Karpas-422 (cell line): ENCODE measurements at places on chromosomes 2 and 18.

DNA sequence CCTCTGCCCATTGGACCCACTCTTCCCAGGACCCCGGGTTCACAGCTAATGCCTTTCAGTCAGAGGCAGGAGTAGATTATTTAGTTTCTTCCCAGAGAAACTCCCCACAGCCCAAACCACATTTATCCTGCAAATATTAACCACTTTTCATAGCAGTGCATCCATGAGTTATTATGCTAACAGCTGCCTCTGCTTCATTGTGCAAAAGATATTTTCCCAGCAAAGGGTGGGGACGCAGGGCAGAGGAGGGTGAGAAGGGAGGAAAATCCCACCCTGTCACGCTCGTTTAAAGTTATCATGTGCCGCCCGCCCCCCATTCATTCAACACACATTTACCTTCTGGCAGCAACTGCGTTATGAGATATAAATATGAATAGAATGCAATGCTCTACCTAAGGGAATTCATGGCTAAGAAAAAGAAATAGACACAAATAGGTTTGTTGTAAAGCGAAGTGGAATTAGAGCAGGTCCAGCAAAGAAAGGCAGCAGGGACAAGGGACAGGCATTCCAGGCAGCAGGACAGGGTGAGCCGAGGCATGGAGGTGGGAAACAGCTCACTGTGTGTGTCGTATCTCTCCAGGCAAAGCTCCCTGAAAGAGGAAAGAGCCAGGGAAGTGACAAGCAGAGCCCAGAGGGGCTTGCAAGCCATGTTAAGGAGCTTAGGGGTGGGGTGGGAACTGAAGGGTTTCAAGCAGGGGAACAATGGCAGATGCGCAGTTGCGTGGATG lies 46.3 kb upstream of the LTBP1 start:
- no peak for DNase-seq

- DNase-seq = no peak
Measured at GRCh38 chr2:14543284-14543683, 89.2 kb upstream of the LRATD1 start.

GRCh38 chr18:78772360-78773302 lies 207.0 kb upstream of the SALL3 start:
- DNase-seq = no peak

GRCh38 chr2:158457092-158457825 lies 507 bp downstream of the PKP4 start:
- no peak for DNase-seq

- no peak for DNase-seq
Measured at GRCh38 chr2:128306081-128306930, 12.4 kb downstream of the HS6ST1 start.

DNA sequence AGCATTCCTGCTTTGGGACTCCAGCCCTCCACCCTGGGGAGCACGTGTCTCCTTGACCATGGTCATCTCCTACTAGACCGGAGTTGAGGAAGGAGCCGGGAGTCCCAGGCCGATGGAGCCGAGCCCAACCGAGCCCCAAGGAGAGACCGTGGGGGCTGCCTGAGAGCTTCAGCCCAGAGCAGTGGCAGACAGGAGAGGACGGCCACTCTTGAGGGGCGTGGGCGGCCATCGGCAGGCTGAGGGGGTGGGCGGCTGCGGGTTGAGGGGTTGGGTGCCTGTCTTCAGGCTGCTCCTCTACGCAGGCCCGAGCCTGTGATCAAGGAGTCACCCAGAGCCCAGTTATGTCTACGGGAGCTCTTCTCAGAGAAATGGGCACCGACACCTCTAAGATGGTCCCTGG lies 158.7 kb downstream of the PXDN start:
- DNase-seq = no peak

GRCh38 chr2:201931951-201932350 lies 101.7 kb upstream of the FZD7 start:
- DNase-seq = no peak

DNA sequence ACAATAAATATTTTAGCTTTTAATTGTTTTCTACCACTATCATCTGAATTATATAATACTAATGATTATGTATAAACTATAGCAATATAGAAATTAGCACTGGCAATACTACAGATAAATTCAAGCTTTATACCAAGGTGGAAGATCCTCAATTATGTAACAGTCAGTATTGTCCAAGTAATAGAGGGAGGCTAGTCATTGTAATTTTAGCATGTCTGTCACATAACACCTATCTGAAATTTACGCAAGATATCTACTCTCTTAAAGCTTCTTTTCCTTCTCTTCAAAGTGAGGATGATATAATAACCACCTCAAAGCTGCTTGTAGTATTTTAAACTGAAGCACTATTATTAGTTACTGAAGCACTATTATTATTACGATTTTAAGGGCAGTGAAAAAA lies 12.2 kb downstream of the KCNJ3 start:
- no peak for DNase-seq

DNA sequence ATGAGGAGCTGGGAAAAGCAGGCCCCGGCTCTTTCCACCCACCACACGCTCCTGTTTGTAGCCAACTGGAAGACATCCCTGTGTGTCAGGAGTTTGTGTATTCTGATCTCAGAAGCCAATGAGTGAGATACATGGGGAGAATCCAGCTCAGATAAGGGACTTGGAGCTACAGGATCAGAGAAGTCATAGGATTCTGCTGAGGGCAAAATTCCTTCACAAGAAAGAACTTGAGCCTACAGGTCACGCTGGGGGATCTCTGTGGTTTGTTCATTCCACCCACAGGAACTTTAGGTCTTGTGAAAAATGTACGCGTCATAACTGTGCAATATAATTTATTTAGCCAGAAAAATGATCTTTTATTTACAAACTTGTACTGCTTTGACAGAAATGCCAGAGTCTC lies 80.1 kb upstream of the SMIM21 start:
- DNase-seq = no peak

DNA sequence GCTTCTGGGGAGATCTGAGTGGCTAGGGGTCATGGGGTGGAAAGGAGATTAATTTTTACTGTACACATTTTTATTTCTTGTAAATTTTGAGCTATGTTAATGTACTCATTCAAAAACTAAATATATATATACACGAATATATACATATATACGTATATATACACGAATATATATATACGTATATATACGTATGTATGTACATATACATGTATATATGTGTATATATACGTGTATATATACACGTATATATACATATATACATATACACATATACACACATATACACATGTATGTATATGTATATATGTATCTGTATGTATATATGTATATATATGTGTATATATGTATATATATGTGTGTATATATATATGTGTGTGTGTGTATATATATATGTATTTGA lies 3.0 kb upstream of the FHL2 start:
- DNase-seq = no peak

GRCh38 chr18:73787316-73787715 lies 360.3 kb downstream of the FBXO15 start:
- no peak for DNase-seq

GRCh38 chr2:94870440-94871225 lies 597 bp upstream of the TEKT4 start:
- DNase-seq = peak; percentile 71

GRCh38 chr2:85914922-85915321 lies 26.1 kb upstream of the ST3GAL5 start:
- no peak for DNase-seq

- no peak for DNase-seq
Measured at GRCh38 chr2:205967391-205968075, 118.4 kb downstream of the INO80D start.

DNA sequence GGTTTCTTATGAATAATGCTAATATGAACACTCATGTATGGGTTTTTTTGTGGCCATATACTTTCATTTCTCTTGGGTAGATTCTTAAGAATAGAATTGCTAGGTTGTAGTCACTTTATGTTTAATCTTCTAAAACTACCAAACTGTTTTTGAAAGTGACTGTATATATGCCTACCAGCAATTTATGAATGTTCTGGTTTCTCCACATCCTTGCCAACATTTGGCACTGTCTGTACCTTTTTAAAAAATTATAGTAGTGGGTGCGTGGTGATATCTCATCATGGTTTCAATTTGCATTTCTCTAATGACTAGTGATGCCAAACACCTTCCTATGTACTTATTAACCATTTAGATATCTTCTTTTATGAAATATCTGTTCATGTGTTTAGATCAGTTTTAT lies 110.6 kb upstream of the RIOK3 start:
- no peak for DNase-seq

GRCh38 chr2:230012267-230012884 lies 56.3 kb downstream of the SLC16A14 start:
- DNase-seq = no peak
